Activated T-helper 1 cell treated with anti-CD3 and anti-CD28 coated beads, Interleukin-2, amount 50 U/mL, for 16 hours (primary cell): ENCODE measurements at places on chromosomes 3 and 15.

- no peak for DNase-seq
These were observed 389.1 kb upstream of the TPRG1 start for GRCh38 chr3:188782613-188783124.

GRCh38 chr3:12178091-12178820 lies 19.5 kb upstream of the TIMP4 start:
- no peak for DNase-seq

GRCh38 chr15:92528736-92529135 lies 126.8 kb downstream of the FAM174B start:
- DNase-seq: no peak

GRCh38 chr15:95987886-95988573 lies 342.5 kb upstream of the NR2F2 start:
- no peak for DNase-seq

- DNase-seq: no peak
These were observed 80.5 kb upstream of the MFGE8 start for GRCh38 chr15:88993662-88994061.

DNA sequence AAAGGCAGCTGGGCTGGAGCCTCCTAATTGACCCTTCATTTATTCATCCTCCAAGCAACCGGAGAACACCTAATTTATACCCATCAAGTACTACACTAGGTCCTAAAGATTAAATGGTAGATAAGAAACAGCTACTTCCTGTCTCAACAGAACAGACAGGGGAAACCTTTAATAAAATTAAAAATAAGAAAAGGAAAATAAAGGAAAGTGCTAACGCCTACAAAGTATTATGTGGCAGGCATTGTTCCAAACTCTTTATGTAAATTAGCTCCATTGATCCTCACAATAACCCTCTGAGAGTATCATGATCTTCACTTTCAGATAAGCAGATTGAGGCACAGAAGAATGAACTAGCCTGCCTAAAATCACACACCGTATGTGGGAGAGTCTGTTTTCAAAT lies 139.5 kb downstream of the CNTN6 start:
- DNase-seq: no peak

GRCh38 chr3:74651292-74651691 lies 36.8 kb upstream of the CNTN3 start:
- no peak for DNase-seq

GRCh38 chr15:63888146-63888545 lies 54.4 kb upstream of the HERC1 start:
- no peak for DNase-seq

DNA sequence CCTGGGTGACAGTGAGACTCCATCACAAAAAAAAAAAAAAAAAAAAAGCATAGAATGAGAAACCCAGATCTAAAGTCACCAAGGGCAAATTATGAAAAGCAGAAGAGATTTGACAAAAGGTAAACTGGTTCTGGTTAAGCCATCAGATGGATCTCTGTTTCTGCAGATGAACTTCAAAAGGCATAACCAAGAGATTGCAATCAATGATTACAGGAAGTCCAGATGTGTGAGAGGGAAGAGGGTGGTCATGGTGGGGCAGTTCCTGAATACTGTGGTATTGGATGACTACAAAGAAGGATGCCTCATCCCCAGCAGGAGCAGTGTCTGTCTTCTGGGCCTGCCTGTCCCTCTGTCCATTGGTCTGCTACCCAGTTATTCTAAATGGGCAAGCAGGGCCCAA lies 3.8 kb downstream of the P4HTM start:
- DNase-seq: no peak

DNA sequence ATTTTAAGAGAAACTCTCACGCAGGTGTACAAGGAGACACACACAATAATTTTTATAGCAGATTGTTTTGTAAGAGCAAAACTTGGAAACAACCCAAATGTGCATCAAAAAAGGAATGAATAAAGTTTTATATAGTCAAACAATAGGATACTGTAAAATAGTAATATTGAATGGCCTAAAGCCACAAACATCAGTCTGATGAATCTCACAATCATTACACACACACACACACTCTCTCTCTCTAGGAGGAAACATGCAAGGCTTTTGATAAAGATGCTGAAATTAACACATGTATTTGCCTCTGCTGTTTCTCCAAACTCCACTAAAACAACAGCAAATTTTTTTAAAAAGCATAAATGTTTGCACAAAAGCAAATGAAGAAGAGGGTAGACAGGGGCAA lies 37.3 kb downstream of the ADIPOQ start:
- DNase-seq: no peak

DNA sequence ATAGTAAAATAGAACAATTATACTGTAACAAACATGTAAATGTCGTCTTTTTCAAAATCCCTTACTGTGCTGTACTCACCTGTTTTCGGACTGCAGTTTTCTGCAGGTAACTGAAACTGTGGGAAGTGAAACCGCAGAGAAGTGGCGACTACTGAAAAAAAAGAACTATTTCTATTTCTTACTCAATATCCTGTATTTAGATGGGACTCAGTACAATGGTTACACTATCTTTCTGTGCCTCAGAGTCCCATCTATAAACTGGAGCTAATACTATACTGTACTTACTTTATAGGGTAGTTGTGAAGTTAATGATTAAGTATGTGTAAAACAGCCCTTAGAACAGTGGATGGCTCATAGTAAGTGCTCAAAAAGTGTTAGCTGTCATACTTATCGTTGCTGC lies 14.3 kb upstream of the P2RY12 start:
- no peak for DNase-seq
